Tibial artery (tissue), 4 donors: ENCODE measurements at places on chromosomes 12 and 14.
A peak's percentile ranks its signal among the peaks of the same experiment; 100 is the strongest.

GRCh38 chr14:101359221-101360053 is 201.9 kb upstream of the DIO3 start:
- DNase-seq, result peak; percentile 88

DNA sequence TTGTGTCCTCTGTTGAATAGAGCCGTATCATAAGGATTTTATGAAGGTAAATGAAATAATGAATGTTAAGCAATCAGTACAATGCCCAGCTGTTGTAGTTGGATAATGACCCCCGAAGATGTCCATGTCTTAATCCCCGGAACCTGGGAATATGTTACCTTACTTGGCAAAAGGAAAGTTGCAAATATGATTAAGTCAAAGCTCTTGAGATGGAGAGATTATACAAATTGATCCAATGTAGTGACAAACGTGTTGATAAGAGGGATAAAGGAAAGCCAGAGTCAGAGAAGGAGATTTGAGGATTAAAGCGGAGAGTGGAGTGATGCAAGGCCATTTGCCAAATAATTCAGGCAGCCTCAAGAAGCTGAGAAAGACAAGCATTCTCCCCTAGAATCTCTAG is 19.2 kb upstream of the MGAT4C start:
- DNase-seq, result no peak

DNA sequence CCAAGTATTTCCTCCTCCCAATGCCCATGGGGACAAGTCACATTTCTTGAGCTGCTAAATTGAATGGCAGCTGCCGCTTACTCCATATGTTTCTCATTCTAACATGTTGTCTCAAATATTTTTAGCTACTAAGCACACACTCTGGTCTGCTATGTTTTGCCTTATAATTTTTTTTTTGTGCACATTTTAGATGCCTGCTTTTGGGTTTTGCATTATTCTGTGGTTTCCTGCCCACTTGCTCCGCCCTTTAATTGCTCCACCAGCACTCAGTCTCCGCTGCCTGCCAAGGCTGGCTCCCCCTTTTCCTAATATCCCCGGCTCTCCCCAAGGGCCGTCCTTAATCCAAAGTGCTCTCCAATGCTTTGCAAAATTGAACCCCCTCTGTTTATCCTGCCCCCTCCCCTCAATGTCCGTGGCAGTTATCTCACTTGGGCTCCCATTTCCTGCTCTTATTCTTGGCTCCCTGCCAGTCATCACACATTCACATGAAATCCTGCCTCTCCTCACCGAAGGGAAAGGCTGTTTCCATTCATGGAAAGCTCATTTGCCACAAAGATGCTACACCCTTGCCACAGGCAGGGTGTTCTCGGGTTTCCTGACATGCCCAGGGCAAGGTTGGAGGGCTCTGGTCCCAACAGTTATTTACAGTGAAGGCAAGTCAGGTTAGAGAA is 79.4 kb downstream of the C12orf75 start:
- peak; percentile 81 for DNase-seq

GRCh38 chr14:47846008-47846407 is 170.6 kb upstream of the MDGA2 start:
- no peak for DNase-seq

DNA sequence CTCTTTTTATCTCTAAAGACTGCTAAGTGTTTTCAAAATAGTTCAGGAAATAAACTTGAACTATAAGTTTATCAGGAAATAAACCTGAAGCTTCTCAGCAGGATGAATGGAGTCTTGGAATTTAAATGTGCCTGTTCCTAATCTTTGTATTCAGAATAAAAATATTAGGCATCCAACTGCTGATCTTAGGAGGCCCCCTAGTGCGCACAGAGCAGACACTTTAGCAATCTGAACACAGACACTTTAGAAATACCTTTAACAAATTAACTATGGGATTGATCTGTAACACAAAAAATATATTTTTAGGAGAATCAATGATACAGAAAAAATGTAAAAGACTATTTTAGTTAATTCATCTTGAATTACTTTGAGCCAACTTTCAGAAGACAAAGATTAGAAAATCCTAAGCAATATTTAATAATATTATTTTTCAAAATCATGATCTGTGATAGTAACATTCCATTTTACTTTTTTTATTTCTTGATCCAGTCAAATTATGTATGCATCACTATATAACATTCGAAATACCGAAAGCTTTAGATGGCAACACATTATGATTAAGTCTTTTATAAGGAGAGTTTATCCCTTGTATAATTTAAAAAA is 80.9 kb downstream of the SLC41A2 start:
- DNase-seq, result no peak

DNA sequence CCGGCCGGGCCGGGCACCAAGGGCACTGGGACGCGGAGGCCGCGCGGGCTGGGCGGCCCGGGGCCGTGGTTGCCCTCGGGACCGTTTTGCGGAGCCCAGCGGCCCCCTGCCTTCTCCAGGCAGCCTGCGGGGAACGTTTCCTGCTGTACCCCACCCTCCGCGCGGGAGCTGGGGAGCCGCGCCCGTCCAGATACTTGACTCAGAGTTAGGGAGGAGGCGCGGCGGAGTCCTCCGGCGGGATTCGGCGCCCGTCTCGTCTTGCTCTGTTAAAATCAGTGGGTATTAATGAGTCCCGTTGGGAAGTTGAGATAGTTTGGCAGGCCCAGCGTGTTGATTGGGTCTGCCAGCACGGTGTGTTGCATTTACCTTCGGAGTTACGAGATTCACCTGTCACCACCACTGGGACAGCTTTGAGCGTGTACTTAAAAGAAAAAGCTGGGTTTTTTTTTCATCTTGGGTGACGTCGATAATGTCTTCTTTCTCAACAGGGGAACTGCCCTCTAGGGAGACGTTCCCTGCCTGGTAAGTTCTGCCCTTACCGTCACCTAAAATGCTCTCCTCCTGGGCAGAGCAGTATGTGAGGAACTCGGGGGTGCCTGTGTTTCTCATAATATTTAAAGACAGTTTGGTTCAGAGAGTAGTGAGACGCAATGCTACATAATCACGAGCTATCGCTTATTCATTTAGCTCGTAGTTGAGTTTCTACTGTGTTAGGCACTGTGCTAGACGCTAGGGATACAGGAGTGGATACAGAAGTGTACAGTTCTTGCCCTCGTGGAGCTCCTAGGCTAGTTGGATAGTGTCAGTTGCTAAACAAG is 596 bp downstream of the DLST start:
- peak; percentile 72 for DNase-seq

- no peak for DNase-seq
Observed at GRCh38 chr12:42862055-42862454, 272.5 kb upstream of the PRICKLE1 start.

GRCh38 chr14:56247495-56248200 is 129.4 kb downstream of the PELI2 start:
- no peak for DNase-seq

- no peak for DNase-seq
Observed at GRCh38 chr14:92309968-92310530, 12.9 kb upstream of the SLC24A4 start.

GRCh38 chr12:1054117-1054870 is 63.3 kb downstream of the ERC1 start:
- DNase-seq, result no peak

- no peak for DNase-seq
Observed at GRCh38 chr12:107778383-107779025, 4.0 kb downstream of the ASCL4 start.

DNA sequence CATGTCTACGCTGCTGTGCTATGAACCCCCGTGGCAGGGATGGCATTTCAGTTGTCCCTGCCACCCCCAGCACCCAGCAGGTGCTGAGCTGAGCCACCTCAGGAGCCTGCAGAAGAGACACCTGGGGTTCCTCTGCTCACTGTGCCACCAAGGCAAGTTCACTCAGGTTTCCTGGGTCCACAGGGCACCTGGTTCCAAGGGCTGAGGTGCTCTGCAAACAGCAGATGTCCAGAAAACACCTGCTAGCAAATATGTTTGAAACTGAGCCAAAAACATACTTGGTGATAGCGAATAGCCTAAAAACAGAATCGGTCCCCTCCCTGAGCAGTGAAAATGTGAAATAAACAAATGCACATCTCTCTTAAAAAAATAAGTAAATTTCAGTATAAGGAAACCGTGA is 35.6 kb upstream of the GPR68 start:
- DNase-seq, result no peak

- DNase-seq, result no peak
Observed at GRCh38 chr14:45070215-45070614, 13.7 kb upstream of the PRPF39 start.

- peak; percentile 83 for DNase-seq
Observed at GRCh38 chr12:117685110-117685926, 283.5 kb downstream of the KSR2 start.

- peak; percentile 67 for DNase-seq
Observed at GRCh38 chr14:60723907-60724618, at the start of gene SIX4. Gene SIX4 (minus strand): TSS chr14:60724351. CDS start chr14:60724074, 277 bp downstream.

DNA sequence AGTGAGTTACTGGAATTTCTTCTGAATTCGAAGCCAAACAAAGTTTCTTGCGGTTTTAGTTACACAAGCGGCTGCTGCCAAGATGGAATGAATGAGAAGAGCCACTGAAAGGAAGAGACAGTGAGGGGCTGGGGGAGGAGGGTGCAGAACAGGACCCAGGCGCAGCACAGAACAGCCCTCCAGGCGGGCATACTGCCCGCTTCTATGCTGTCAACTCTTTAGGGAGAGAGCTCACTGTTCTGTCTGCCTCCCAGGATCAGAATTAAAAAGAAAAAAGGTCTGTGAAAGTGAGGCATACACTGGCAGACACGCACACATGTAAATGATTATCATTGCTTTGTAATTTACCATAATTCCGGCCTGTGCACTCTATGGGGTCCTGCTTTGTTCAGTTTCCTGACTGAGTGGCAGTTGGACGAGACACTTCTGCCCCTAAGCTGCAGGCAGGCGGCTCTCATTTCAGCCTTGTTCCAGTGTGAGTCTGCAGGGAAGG is 231.6 kb downstream of the CACNA1C start:
- DNase-seq, result peak; percentile 42

GRCh38 chr14:101412739-101413138 is 148.6 kb upstream of the DIO3 start:
- DNase-seq, result no peak

DNA sequence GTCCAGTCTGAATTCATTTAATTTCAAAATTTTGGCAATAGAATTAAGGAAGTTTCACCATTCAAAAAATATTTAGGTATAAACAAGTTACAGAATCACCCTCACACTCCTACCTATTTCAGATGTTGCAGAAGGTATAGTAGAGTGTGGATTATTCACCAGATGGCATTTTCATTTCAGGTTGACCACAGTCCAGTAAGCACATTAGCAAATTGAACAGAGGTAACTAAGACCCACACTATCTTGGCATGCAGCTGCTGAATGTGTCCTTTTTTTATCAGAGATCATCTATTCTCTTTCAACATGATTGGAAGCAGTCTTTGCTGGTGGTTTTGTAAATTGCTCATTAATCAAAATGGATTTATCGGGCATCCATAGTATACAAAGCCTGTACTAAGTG is 151.8 kb upstream of the GARIN6 start:
- DNase-seq, result no peak

DNA sequence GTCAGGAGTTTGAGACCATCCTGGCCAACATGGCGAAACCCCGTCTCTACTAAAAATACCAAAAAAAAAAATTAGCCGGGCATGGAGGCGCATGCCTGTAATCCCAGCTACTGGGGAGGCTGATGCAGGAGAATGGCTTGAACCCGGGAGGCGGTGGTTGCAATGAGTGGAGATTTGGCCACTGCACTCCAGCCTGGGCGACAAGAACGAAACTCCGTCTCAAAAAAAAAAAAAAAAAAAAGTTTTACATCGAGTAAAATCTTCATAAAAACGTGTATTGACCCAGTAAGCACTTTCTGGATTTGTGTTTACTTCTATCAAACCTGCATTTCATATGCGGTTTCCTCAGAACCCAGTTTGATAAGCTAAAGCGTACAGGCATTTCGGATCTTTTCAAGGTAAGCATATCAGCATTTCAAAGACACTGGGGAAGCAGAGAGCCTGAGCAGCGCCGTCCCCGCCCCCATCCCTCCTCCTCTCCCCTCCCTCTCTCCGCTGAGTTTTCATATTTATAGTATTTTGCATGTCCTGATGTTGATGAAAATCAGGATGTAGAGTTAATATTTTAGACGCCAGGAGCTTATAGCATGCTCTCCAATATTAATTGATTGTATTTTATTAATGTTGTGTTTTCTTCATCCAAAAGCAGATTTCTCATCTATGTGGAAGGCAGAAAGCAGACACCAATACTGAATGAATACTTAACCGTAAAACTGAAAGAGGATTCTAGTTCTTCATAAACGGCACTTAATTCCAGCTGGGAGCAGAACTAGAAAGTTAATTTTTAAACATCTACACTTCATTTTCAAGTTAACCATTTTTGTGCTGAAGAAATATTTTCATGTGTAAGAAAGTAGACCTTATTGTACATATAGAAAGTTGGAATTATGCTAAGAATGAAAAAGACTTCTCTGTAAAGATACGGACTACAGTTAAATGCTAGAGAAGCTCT is 9.2 kb upstream of the HIP1R start:
- no peak for DNase-seq

- no peak for DNase-seq
Observed at GRCh38 chr14:62614122-62614521, 431.1 kb downstream of the KCNH5 start.

DNA sequence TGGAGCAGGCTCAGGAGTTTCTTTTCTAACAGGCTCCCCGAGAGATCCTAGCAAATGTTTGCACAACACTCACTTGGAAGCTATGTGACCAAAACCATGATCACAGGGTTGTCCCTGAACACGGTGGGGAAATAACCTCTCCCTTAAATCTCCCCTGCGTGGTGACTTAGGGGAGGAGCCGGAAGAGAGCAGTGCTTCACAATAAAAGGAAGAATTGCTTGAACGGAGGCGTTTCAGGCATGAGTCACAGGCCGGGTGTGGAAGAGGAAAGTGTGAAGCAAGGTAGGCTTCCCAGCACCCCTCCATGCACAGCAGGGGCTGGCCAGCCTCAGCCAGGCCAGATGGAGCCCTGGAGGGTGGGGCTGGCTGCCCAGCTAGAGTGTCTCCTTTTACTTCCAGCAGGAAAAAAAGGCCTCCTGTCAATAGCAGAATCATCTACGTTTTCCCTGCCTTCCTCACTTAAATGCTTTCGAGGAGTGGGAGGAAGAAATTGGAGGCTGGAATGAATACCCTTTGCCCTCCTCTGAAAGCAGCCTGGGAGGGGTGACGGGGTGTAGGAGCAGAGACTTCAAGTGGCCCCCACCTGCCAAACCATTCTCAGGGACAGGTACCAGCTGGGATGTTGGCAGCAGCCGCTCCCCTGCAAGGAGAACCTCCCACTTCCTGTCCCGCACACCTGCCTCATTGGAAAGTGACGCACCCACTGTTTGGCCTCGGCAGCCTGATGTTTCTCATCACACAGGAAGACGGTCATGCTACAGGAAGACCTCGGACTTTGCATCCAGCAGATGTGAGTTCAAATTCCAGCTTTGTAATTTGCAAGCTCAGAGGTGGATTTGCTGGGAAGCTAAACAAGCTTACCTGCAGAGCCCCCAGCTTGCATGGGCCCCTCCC is 30.1 kb upstream of the PPP2R5C start:
- no peak for DNase-seq

DNA sequence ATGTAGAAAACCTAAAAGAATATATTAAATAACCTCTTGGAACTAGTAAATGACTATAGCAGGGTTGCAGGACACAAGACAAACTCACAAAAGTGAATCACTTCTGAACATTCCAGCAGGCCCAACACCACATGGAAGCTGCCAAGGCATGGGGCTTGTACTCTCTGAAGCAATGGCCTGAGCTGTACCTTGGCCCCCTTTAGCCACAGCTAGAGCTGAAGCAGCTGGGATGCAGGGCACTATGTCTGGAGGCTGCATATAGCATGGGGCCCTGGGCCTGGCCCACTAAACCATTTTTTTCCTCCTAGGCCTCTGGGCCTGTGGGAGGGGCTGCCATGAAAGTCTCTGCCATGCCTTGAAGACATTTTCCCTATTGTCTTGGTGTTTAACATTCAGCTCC is 1067.3 kb downstream of the LRFN5 start:
- DNase-seq, result no peak
